ENCODE measurements at places on chromosomes 3 and 15.

GRCh38 chr3:126445506-126445905 lies 30.2 kb downstream of the ZXDC start:
- DNase-seq = no peak

DNA sequence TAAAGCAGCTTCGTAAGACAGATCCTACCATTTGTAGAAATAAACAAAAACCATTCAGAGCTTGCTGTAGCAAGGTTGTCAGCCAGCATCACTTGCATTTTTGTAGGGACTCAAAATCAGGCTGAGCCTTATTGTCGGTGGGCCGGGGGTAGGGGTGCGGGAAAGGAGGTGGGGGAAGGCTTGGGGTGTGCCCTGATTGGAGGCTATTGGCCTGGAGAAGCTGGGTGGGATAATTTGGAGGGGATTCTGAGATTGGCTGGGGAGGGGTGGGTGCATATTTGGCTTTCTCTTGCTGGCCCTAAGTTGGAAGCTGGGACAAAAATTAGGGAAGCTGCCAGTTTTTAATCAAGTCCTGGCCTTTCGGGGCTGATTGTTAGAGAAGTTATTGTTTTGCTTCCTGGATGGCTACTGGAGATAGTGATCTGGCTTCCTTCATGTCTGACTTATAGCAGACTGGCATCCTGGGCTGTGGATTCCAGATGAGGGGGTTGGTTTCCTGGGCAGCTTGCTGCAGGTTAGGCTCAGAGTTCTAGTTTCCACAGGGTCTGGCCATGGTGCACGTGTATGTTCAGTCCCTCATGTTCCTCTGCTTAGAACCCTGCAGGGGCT lies 22.8 kb downstream of the STOML1 start:
- DNase-seq = no peak

DNA sequence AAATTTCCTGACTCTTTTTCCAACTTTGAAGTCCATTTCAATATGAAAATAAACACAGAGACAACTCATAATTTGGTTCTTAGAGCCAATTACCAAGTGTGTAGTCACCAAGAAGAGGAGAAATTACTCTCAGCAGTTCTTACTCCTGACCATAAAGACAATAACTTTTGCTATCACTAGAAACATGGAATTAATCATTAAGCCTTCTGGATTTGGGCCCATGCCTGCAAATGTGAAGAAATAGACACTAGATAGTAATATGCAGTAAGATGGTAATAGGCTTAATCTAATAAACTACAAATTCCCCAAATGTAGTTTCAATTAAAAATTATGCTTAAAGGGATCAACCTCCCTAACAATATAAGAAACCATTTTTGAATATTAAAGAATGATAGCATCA lies 185.1 kb upstream of the AGTR1 start:
- no peak for DNase-seq

DNA sequence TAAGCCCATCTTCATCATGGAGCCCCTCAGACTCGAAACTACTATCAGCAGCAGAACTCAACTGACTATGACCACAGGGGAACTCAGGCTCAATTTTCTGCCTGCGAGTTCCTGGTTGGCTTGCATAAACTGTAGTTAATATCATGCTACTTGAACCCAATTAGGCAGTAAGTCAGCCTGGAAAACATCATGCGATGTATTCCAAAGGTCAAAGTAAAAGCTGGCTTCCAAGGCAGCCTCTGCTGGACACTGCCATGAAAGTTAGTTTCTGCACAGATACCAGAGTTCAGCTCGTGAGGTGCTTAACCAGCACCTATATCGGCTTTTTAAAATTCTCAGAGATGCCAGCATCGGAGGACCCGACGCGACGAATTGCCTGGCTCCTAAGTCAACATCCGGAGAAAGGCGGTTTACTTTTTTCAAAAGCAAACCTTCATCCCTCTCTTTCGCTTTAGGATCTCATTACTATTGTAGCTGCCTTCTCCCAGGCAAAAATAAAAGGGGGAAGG lies 3.8 kb downstream of the ANP32A start:
- DNase-seq = no peak

- DNase-seq = no peak
Measured at GRCh38 chr3:75248974-75249373, 415.2 kb upstream of the FRG2C start.

DNA sequence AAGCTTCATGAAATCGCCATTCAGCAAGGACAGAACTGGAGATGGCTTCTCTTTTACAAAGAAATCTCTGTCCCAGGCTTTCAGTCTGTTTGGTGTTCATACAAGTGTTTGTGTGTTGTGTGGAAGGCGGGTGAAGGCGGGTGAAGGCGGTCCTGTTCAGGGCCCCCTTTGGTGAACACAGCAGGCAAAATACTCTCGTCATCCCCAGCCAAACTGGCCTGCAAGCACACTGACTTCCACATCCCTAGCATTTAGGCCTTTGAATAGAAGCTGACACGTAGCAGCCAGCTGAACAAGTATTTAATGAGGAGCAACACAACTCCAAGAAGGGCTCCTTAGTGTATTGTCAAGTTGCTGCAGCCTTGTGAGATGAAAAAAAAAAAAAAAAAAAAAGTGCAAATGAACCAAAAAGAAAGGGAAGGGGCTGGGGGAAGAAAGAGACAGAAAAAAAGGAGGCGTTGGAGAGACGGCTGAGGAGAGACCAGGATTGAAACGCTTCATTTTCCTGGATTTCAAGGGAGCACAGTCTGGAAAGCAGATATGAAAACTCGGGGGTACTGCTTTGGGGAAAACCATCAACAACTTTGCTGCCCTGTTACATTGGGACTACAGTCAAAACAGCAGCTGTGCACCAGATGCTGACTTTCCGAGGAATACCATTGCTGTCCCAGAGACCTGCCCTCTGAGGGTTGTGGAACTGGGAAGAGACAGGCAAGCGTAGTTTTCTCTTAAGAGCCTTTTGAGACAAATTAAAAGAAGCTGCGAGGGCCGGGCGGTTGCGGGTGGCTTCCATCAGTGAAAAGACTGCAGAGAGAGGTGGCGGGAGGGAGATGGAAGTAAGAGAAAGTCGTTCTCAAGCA lies 74.6 kb downstream of the TGFBR2 start:
- no peak for DNase-seq

- no peak for DNase-seq
Measured at GRCh38 chr3:38140326-38141172, 2.1 kb downstream of the MYD88 start.

GRCh38 chr3:124800511-124801258 lies 70.4 kb downstream of the UMPS start:
- no peak for DNase-seq

DNA sequence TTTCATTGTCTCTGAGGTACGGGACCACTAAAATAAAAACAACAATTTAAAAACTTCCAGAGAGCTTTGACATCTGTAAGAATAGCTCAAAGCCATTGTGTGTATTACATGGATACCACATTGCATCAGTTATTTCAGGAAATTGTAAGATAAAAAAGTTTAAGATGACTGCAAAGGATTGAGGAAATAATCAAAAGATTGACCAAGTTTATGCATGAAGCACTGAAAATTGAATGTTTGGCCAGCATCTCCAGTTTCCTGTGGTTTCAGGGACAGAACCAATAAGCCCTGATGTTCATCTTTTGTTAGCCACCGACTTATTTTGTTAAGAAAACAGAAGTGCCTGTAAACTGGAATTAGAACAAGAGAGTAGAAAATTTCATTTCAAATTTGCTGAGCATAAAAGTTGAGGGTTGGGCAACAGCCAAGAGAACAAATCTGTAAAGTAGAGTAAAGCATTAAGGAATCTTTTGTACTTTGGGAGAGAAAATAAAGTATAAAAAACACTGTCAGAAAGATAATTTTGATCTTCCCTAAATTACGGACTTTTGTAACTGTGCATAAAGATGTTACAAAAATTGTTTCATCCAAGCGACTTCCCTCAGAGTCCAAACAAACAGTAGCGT lies 211.5 kb upstream of the P2RY1 start:
- no peak for DNase-seq

DNA sequence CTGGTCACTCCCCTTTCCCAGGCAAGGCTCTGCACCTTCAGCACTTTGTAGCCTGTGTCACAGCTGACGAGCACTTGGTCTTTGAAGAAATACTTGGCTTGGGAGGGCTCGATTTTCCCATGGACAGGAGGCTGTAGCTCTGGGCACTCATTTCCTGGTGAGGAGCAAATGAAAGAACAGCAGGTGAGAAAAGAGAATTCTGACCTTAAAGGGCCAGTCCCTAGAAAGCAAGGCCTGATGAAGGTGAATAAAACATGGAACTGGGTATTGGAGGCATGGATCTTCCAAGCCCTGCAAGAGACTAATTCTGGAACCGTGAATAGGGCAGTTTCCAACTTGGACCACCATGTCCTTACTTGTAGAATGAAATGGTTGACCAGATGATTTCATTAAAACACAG lies 39.9 kb downstream of the MASP1 start:
- DNase-seq = no peak

- no peak for DNase-seq
Measured at GRCh38 chr3:185205865-185206264, 48.0 kb downstream of the EHHADH start.

- DNase-seq = no peak
Measured at GRCh38 chr3:175861916-175862315, 1002.8 kb downstream of the NAALADL2 start.

DNA sequence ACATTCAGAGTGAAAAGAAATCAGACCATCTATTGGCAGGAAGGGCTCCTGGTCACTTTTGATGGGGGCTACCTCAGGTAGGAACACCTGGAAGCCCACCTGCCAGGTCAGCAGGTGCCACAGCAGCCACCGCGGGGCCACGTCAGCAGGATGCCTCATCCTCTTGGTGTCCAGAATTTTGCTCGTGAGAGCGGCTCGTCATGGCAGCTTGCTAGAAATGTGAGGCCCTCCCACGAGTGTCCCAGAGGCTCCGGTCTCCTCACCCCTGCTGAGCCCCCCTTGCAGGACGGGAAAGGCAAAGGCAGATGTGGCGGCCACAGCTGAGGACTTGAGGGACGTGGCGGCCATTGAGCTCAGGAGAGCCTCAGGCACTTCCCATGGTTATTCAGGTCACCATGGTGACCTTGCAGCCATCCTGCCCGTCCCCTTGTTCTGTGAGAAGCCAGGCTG lies 129.4 kb downstream of the LRRK1 start:
- no peak for DNase-seq

- DNase-seq = no peak
Measured at GRCh38 chr15:58475573-58476524, 44.1 kb downstream of the LIPC start.

GRCh38 chr3:177196008-177196455 lies 1.2 kb downstream of the TBL1XR1 start:
- DNase-seq = no peak

- no peak for DNase-seq
Measured at GRCh38 chr3:69648126-69648525, 91.1 kb upstream of the MITF start.

DNA sequence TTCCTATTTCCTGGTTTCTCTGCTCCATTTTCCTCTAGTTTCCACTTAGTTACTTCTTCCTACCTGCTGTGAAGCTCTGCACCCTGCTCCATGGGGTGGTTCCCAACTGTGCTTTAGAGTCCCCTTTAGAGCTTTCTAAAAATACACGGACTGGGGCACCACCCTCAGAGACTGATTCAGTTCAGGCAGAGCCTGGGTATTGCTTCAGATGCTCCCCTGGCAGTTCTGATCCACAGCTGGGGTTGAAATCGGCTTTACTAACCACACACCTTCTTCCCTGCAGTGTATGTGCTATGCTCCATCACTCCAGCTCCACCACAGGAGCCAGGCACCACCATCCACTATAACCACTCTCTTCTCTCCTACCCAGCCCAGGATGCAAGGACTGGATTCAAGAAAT lies 12.6 kb downstream of the ANP32A start:
- DNase-seq = no peak

DNA sequence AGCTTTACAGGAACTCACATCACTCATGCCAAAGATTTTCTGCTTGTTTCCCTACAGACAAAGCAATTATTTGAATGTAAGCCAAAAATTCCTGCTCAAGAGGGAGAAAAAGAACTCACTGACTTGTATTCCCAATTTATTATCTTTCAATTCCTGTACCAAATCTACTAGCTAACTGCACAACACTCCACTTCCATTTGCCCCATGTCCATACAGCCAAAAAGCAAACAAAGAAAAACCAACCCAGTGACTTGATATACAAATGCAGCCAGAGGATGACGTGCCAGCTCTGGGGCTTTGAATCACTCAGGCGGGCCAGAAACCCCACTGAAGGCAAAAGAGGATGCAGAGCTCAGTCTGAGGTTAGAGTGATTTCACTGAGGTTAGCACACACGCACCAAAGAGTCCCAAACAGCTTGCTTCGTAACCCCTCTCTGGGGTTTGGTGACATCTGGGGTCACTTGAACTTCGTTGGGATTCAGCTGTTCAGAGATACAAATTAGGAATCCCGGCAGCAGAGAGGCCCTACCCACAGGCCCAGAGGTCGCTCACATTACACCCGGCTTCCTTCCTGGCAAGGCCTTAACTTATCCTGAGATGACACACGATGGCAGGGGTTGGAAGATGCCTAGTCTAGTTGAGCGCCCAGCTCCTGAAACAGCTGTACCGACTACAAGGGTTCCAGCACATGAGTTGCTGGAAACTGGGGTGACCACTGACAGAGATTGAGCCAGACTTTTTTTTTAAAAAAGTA lies 1.6 kb downstream of the RFTN1 start:
- no peak for DNase-seq

- DNase-seq = no peak
Measured at GRCh38 chr3:113747283-113748046, 630 bp downstream of the ATP6V1A start.

- no peak for DNase-seq
Measured at GRCh38 chr15:60975952-60976351, 253.2 kb downstream of the RORA start.

GRCh38 chr3:114669614-114670013 lies 375.8 kb downstream of the TIGIT start:
- no peak for DNase-seq

DNA sequence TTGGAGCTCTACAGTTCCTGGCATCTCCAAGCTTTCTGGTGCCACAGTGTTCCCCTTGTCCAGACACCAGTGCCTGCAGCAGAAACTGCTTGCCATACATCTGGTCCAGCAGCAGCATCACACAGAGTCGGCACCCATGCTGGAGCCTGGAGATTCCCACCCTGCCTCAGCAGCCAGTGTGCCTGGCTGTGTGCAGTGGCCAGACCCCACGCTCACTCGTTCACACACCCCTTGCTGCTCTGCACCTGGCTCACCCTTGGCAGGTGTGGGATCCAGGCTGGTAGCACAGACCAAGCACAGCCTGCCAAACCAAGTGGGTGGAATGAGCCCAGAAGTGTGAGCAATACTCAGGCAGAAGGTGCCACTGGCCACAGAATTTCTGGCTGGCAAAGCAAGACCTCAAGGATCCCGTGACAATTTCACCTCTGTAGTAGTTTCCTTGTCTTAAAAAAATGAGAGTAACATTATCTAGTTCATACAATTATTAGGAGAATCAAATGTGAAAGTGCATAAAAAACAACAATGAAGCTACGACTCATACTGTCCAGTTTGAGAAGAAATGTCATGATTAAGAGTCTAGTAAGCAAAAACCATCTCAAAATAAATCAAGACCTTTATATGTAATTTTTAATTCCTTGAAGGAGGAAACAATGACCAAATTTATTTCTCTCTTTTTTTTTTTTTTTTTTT lies 22.9 kb upstream of the ZBED2 start:
- DNase-seq = no peak

All from NT2/D1 (cell line).